ENCODE measurements at places on chromosomes 12 and 14. TPM values are rescaled to one million over a fixed set of nuclear protein-coding genes. Genes with fewer than 3 reads are reported as not detected.

MAP3K9 gene
- 1.4 TPM for total RNA-seq

B4GALNT1 gene
- 3.3 TPM for total RNA-seq

ERP27 gene
- not detected for total RNA-seq

MFAP5 gene
- 57.4 TPM for total RNA-seq

SRGAP1 gene
- total RNA-seq = 6.2 TPM

GPR68 gene
- total RNA-seq = 10.1 TPM

SOS2 gene
- 22.9 TPM for total RNA-seq

LRP1-AS gene
- not detected for total RNA-seq

OR4E2 gene
- total RNA-seq = not detected
